ENCODE measurements at places on chromosomes 11 and 22.
A peak's percentile ranks its signal among the peaks of the same experiment; 100 is the strongest.

DNA sequence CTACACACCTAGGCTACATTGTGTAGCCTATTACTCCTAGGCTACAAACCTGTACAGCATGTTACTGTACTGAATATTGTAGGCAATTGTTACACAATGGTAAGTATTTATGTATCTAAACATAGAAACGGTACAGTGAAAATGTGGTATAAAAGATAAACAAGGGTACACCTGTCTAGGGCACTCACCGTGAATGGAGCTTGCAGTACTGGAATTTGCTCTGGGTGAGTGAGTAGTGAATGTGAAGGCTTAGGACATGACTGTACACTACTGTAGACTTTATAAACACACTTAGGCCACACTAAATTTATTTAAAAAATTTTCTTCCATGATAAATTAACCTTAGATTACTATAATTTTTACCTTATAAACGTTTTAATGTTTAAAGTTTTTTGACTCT, 171.7 kb upstream of the NCAM1 start:
- DNase-seq = no peak

- DNase-seq = no peak
These were observed 8.0 kb downstream of the CAPN5 start for GRCh38 chr11:77074626-77075221.

GRCh38 chr11:11263238-11264005, 89.6 kb downstream of the CSNK2A3 start:
- no peak for DNase-seq

GRCh38 chr11:133521502-133521901, 10.8 kb downstream of the OPCML start:
- DNase-seq = no peak

DNA sequence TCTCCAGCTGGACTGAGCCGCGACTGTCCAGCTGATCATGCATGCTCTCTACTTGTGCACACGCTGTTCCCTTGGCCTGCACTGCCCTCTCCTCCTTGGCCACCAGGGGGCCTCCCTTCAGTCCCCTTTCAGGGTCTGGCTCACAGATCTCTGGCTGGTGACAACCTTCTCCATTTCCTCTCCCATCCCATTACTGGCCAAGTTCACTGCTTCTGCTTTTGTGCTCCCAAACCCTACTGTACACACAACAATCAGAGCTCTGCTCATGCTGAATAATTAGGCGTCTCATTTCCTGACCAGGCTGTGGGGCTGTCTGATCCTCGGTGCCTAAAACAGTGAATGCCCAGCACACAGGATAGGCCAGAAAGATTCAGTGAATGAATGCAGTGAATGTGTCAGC, 224.0 kb upstream of the NARS2 start:
- peak; percentile 25 for DNase-seq

GRCh38 chr22:25057013-25057881, 104.7 kb downstream of the KIAA1671 start:
- no peak for DNase-seq

- no peak for DNase-seq
These were observed 2.4 kb upstream of the MN1 start for GRCh38 chr22:27803841-27804415.

GRCh38 chr11:46247659-46248058, 29.8 kb upstream of the CREB3L1 start:
- no peak for DNase-seq

DNA sequence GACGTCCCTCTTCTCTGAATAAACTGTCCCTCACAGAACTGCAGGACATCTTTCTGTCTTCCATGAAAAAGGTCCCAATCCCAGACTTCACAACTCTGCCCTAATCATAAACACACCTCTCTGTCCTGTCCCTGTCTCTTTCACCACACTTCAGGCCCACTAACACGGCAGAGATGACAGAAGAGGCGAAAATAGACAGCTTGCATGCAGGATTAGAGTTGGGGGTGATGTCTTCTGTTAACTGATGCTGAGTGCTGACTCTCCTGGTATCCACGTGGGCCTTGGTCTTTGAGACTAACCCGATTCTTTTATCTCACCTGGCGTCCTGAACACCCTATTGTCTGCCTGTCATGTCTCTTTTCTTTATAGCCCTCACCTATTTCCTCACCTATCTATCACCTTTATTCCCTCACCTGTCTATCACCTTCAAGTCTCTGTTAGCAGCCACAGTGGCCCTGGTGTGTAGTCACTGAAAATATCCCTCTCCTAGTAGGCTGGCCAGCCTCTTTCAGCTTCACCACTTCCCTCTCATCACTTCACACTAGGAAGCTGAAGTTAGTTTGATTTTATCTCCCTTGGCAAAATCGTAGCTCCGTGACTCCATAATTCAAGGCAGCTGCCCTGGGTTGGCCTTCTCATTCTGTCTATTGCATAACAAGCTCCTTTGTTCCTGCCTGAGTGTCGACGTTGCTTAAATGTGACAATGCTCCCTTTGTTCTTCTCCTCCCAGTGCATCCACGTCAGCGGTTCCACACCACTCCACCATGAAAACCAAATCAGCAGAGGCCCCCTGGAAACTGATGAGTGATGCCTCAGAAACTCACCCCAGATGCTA, 30.6 kb upstream of the DRD2 start:
- no peak for DNase-seq

DNA sequence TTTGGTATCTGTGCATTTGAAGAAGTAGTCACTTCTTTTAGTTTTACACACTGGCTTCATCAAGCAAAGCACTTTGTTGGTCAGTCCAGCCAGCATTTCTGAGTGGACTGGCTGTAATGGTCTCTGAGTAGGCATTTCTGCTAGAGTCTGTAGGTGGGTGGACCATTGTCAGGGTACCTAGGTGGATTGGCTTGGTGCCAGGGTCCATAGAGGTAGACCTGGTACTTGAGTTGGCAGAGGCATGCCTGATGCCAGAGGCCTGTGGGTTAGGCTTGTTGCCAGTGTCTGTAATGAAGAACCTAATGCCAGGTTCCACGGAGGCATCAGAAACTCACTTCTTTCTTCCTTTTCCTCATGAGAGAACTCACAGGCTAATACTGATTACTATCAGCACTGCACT, 157.9 kb upstream of the C11orf87 start:
- DNase-seq = no peak

DNA sequence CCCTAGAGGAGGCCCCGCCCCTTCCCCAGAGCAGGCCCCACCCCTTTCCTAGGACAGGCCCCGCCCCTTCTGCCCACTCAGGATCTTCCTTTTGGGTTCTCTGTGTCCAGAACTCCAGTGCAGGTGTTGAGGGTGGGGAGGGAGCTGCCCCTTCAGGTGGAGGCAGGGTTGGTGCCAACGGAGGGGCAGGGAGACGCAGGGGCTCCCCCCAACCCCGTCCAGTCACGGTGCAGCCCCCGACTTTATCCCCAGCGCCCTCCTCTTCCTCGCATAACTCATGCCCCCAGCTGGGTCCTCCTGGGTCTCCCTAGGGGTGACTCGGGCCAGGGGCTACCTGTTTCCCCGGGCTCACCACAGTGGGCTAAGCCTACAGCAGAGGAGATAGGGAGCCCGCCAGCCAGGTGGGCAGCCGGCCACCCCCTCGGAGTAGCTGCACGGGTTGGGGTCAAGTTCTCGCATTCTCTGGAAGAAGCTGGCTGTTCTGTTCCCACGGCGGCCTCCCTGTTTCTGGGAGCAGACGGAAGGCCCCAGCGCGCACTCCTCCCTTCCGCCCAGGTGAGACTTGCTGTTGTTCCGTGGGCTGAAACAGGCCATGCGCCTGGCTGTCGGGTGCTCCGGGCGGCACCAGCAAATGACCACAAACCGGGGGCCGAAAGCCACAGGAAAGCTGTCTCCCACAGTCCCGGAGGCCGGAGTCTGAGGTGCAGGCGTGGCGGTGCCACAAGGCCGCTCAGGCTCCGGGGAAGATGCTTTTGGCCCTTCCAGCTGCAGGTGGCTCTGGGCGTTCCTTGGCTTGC, 38.9 kb downstream of the MUC2 start:
- no peak for DNase-seq

DNA sequence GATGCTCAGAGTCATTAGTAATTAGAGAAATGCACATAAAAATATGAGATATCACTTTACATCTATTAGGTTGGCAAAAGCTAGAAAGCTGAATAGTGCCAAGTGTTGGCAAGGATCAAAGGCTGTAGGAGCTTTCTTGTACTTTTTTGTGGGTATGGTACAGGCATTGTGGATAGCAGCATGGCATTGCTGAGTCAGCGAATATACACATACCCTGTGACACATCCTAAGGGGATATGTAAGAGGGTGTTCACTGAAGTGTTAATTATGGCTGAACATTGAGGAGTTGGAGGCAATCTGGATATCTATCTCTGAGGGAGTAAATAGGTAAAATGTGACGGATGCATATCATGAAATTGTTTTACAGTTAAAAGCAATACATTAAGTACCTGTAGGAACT, 27.0 kb upstream of the IL18BP start:
- no peak for DNase-seq

- no peak for DNase-seq
These were observed 54.6 kb downstream of the PRCP start for GRCh38 chr11:82845356-82846353.

GRCh38 chr11:98589967-98590366, 430.8 kb upstream of the CNTN5 start:
- peak; percentile 64 for DNase-seq

DNA sequence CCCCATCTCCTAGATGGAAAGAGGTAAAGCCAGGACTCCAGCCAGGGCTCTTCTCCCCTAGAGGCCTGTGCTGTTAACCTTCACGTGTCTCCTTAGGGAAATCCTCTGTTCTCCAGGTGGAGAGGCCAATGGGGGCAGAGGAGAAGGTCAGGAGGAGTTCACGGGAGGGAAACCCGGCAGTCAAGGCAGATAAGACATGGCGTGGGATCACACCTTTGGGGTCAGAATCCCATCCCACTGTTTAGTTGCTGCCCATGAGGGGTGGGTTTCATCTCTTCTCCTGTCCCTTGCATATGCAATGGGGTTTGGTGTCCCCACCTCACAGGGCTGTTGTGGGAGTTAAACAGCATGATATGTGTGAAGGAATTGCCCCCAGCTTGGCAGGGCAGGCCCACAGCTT, 469.7 kb downstream of the TBC1D22A start:
- DNase-seq = no peak

DNA sequence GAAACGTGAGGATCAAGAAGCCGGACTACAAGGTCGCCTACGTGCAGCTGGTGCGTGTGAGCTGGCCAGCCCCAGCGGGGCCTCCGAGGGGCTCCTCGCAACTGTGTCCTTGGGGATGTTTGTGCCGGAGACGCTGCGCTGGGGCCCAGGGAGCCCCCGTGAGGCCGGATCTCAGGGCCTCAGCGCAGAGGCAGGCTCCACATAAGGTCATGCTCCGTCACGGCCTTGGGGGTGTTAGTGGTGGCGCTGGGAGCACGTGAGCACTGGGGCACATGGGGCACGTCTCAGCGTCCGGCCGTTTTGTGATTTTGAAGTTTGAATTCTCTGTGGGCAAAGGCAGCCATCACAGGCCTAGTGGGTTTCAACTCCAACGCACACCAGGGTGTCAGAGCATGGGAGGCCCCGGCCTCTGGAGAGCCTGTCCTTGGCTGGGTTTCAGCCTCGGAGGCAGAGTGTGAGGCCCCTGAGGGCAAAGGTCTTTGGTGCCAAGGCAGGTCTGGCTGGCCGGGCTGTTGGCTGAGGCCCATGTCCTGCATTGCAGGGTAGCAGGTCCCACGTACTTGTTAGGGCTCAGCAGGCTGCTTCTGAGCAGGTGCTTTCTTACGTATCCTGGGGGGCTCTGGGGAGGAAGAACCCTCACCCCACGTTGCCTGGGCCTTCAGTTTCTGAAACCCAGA, 5.8 kb downstream of the MRPL23 start:
- no peak for DNase-seq

DNA sequence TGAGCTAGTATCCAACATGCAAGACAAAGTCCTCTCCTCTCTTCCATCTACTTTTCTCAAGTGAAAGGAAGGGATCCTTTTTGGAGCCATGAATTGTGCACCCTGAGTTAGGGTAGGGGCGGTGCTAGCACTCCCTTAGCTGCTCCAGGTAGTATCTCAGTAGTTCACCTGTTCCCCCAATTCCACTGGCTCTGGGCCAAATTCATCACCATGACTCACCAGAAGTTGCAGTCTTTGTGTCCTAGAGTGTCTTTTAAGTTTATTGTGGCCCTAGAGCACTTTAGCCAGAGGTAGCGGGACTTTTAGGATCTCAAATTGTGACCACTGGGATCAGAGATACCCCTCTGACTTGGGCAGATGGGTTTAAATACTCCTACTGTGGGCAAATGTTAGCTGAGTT, 398.6 kb upstream of the ANO5 start:
- no peak for DNase-seq

GRCh38 chr11:69013009-69013951, at the start of gene MRGPRF:
Gene MRGPRF (minus strand): TSS chr11:69013246. CDS start chr11:69009901, 3,345 bp downstream.
- DNase-seq = no peak

GRCh38 chr22:31321421-31321820, 24.7 kb downstream of the PATZ1 start:
- DNase-seq = no peak

DNA sequence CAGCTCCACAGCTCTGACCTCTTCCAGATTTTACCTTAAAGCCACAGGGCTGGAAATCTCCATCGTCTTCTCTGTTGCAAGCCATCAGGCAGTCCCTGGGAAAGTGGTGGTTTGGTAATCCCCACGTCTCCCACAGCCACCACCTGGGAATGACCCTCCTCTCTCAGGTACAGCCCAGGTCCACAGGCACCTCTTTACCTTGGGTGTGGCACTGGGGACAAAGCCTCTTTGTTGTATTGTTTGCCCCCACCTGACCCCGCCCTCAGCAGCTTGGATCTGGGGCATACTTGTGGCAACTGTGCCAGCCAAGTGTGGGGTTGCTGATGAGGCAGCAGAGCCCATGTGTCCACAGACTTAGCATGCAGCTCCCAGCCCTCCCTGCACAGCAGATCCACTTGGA, 77.6 kb downstream of the LRRC32 start:
- DNase-seq = no peak

- DNase-seq = no peak
These were observed at the start of gene RTN4R for GRCh38 chr22:20268279-20269012. Gene RTN4R (minus strand): TSS chr22:20268318. CDS start chr22:20268092, 226 bp downstream.

Data from KG1 (cell line).